Pancreas (tissue), 10 donors: ENCODE measurements at places on chromosomes 5 and 9. TPM values are rescaled to one million over a fixed set of nuclear protein-coding genes. Genes with fewer than 3 reads are reported as not detected.

SLC6A19 gene
- polyA plus RNA-seq, result 1.1 TPM

IGIP gene
- 3.8 TPM for polyA plus RNA-seq

FRMPD1 gene
- 1.5 TPM for polyA plus RNA-seq

PCDHA1 gene
- polyA plus RNA-seq, result 0.04 TPM

BARHL1 gene
- 0.27 TPM for polyA plus RNA-seq

- no peak for DNase-seq
These were observed 1.6 kb upstream of the ASPN start for GRCh38 chr9:92483627-92484545.

DNA sequence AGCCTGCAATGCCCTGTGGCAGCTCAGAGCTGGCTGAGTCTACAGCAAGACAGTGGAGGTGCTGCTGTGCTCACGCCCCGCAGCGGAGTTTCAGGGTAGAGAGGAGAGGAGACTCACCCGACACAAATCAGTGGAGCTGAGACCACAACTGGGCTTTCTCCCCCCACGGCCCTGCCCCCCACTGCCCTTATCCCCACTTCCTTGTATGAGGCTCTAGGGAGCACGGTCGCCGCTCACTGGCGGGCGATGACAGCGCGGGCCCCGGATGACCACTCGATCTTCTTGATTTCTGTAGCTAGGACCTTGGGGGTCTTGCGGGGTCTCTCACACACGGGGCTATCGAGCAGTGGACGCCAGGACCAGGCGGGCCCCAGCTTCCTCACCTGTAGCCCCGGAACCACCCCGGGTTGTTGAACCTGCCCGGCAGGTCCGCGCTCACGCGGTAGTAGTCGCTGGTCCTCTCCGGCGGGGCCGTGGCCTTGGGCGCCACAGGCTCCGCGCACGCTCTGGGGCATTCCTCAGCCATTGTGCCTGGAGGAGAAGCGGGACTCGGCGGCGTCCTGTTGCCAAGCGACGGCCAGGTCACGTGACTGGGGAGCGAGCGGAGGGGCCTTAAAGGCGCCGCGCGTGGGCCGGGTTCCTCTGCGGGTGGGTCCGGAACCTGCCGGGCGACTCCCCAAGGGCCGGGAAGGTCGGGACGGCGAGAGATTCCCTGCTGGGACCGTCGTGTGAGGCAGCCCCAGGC lies 984 bp upstream of the MRPS2 start:
- DNase-seq, result peak; percentile 98

DNA sequence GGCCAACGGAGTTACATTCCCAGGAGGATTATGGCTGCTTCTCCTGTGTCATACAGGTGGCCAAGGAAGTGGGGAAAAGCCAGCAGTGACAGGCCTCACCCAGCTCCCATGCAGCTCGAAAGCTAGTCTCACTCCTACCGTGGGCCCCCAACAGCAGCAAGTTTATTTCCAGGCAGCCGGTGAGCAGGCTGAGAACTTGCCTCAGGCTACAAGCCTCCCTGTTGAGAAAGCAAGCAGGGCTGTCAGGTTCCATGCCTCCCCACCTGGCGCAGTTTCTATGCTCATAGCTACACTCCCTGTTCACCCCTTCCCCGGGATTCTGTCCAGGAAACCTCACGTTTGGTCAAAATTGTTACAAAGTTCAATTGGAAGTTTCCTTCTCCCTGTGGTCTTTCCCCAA lies 27.5 kb upstream of the DNAH5 start:
- DNase-seq, result no peak

DNA sequence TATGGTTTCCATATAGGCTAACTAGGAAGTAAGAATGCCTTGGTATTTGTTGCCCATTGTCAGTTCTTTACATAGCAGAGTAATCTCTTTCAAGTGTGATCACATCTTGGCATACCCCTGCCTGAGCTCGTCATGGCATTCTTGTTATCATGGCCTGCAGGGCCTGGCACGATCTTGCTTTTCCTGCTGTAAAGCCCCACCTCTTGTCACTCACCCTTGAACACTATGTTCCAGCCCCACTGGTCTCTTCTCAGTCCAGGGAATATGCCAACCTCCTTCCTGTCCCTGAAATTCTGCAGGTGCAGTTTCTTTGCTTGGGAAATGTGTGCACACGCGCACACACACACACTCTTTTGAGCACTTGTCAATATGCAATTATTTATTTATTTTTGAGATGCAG lies 250.2 kb upstream of the DMRT1 start:
- DNase-seq, result peak; percentile 90

DNA sequence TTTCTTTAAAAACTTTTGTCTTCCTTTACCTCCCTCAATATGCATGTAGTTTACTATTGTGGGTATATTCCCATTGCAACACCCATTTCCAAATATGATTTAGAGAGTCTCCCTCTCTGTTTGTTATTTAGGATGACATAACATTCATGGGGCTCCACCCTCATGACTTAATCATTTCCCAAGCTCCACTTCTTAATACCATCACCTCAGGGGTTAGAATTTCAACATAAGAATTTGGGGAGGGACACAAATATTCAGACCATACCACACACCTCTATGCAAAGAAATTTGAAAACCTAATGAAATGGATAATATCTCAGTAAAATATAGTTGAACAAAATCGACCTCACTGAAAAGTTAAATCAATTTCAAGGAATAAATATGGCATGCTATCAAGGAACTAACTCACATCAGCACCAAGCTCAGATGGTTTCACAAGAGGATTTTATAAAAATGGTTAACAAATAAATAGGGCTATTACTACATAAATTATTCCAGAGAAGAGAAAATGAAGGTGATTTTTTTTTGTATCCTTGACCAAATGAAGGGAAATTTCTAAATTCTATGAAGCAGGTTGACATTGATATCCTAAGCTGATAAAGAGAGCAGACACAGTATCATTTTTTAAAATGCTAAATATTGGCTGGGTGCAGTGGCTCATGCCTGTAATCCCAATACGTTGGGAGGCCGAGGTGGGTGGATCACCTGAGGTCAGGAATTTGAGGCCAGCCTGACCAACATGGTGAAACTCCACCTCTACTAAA lies 20.2 kb upstream of the UBTD2 start:
- DNase-seq, result no peak

- DNase-seq, result no peak
These were observed 7.5 kb upstream of the CCDC69 start for GRCh38 chr5:151231359-151231758.

DNA sequence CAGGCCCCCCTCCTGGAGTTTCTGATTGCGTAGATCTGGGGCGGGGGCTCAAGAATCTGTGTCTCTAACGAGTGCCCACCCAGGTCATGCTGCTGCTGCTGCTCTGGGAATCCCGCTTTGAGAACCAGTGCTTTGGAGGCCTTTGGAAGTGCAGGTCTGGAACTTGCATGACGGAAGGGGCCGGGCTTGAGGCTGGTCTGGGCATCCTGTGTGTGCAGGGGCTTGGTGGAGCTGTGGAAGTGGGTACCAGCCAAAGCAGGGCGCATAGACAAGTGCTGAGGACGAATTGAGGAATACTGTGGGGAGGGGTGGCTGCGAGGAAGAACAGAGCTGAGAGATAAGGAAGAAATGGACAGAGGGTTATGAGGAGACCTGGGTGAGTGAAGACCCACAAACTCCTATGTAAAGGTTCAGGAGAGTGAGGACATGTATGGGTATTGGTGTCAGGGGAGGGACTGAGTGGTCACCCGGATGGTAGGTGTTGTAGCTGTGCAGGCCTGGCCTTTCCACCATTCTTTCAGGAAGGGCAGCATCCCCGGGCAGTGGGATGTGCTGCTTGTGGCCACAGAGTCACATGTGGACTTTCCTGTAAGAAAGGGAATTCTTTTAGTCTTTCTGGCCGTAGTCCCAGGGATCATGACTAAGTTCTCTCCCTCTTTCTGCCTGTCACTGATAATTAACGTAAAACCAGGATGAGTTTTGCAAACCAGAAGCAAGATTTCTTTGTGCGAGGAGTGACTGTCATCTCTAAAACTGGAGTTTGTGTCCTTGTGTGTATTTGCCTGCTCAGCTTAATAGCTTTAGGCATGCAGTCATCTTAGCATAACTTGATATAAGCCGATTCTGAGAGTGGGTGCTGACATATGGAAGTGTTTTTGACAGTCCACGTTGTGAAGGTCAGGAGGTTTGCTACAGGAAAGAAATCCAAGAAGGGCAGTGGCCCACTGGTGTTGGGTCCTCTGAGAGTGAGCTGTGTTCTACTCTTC lies 43.3 kb upstream of the TJP2 start:
- no peak for DNase-seq

GRCh38 chr5:134209477-134210245 lies 16.2 kb downstream of the PPP2CA start:
- no peak for DNase-seq

GRCh38 chr9:111094958-111095357 lies 56.7 kb upstream of the LPAR1 start:
- no peak for DNase-seq

- DNase-seq, result no peak
These were observed 2.0 kb upstream of the ROR2 start for GRCh38 chr9:91951944-91952520.

- no peak for DNase-seq
These were observed 29.7 kb downstream of the DAPK1 start for GRCh38 chr9:87527211-87527916.

- no peak for DNase-seq
These were observed 764.9 kb downstream of the DNAH5 start for GRCh38 chr5:13179407-13180087.

- DNase-seq, result no peak
These were observed 23.6 kb downstream of the UBAP2 start for GRCh38 chr9:34025062-34025461.

DNA sequence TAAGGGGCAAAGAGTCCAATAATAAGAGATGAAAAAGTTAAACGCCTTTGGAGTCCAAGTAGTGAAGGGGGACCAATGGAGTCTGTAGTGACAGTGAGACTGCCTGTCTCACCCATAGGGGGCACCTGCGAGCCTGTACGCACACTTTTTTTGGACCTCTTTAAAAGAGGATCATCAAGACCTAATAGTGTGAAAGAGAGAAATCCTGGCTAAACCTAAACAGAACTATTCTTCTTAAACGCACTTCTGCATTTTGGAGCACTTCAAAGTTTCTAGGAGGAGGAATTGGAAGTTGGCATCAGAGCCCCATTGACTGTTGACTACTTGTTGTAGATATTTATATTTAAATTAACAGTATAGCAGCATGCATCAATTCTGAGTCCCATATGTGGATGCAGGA lies 636.1 kb upstream of the KLF4 start:
- DNase-seq, result no peak

DNA sequence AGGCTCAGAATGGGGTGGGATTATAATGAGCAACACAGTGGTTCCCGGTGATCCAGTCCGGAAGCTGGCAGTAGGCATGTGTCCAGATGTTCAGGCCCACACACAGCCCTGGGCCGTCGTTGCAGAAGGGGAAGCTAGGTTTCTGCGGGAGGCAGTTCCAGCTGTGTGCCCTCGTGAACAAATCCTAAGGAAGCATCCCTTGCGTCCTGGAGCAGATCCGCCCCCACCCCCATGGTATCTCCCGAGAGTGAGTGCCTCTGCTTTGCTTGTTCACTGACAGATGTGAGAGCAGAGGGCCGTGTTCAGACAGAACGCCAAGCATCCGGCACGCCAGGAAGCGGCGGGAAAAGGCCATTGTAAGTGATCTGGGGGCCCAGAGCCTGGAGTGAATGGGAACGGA lies 104.8 kb downstream of the PDE6A start:
- DNase-seq, result no peak

GRCh38 chr5:163347671-163348070 lies 89.7 kb upstream of the CCNG1 start:
- DNase-seq, result peak; percentile 51

- no peak for DNase-seq
These were observed 831 bp upstream of the SHROOM1 start for GRCh38 chr5:132831095-132831860.

DNA sequence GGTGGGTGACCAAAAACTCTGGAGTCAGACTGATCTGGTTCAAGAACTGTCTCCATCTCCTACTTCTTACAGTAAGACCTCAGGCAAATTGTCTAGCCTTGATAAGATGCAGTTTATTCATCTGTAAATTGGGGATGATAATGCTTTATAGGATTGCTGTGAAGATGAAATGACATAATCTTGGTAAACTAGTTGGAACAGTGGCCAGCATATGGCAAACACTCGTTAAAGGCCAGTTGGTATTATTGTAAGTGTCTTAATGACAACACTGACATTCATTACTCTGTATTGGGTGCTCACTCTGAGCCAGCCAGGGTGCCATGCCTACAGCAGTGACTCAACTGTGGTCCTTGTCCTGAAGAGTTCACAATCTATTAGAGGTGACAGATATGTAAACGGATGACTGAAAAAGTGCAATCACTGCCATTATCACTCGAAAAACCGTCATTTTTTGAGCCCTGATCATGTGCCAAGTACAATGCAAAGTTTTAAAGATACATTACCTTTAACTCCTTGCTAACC lies 84.9 kb upstream of the HSPA9 start:
- no peak for DNase-seq

DNA sequence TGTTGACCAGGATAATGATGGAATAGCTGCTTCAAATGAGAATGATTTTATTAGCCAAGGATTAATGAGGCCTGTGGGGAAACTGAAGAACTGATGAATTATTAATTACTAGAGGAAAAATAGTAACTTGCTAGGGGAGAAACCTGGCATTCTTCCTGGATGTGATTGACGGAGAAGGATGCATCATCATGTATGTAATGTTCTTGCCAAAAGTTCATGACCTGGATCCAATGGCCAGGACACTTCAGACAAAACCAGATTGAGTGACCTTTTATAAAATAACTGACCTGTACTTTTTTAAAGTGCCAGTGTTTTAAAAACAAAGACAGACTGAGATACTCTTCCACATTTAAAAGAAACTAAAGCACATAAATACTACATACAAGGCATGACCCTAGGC lies 23.7 kb downstream of the KIAA1191 start:
- DNase-seq, result no peak

DNA sequence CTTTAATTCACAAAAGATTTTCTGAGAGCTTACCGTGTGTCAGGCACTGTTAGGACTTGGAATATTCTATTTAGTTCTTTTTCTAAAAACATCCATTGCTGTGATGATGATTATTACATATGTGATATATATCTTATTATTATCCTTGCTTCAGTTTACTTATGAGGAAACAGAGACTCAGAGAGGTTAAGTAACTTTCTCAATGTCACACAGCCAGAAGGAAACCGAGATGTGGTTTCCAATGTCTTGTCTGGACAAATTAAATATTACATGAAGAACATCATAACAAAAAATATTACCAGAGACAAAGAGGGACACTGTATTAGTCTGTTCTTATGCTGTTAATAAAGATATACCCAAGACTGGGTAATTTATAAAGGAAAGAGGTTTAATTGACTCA lies 125.5 kb upstream of the DAP start:
- DNase-seq, result no peak

DNA sequence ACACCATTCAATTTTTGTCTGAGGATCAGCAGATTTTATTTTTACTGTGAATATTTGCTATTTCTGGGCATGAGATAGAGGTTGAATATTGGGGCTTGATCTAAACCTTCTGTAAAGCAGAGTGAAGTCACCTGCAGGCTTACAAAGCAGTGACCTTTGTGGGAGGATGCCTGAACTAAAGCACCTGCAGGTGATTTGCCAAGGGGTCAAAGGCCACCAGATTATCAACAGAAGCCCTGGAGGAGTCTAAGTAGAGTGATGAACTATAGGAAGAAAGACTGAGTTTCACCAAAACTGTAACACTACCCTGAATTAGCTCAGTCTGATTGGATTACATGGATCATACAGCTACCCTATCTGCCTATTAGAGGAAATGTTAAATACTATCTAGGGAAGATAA lies 144.3 kb upstream of the PRLR start:
- DNase-seq, result no peak

GRCh38 chr5:39501397-39501796 lies 76.6 kb upstream of the DAB2 start:
- DNase-seq, result no peak

- DNase-seq, result no peak
These were observed 70.7 kb upstream of the RAPGEF1 start for GRCh38 chr9:131810351-131811170.

- DNase-seq, result peak; percentile 88
These were observed 379.2 kb upstream of the CDH18 start for GRCh38 chr5:20367178-20367577.
